ENCODE measurements at places on chromosomes 1 and 21.

- DNase-seq = no peak
Observed at GRCh38 chr1:23099171-23099536, 69.5 kb downstream of the LUZP1 start.

DNA sequence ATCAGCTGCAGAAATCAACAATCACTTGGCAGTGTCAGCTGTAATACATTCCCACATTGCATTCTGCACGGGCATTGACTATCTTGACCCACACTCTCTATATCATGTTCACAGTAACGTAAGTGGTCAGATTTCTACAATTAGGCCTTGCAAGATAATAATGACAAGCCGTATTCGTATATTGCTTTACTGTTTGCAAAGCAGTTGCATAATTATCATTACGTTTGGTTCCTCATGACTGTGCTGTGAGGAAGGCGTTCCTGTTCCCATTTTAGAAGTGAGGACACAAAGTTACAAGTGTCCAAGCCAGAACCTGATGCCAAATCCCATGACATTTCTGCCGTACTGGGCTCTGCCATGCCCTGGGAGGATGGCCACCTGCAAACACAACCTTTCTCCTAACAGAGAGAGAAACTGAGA lies 53.5 kb upstream of the TARBP1 start:
- DNase-seq = peak; percentile 64

DNA sequence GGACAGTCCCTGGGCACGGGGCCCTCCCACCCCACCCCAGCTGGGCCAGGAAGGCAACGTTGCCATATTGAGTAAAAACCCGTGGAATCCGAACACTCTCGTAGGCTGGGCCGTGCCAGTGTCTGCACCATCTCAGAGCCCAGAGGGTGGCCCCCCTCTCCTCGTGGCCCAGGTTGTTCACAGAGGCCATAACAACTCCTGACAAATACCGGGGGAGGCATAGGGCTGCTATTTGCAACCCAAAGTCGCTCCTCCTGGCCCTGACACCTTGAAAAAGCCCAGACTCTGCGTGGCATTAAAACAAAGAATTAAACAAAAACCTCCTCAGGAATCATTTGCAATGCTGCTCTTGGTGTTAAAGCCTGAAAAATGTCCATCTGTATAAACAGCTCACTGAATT lies 141.4 kb downstream of the CASZ1 start:
- no peak for DNase-seq

DNA sequence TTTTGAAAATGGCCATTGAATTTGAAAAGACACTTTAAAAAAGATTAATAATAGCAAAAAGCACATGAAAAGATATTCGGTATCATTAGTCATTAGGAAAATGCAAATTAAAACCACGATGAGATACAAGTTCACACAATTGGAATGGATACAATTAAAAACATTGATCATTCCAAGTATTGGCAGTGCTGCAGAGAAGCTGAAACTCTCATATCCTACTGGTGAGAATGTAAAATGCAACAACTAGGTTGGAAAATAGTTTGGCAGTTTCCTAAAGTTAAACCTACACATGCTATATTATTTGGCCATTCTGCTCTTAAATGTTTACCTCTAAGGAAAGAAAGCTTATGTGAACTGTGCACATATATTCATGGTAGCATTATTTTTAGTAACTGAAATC lies 838.7 kb upstream of the PRMT6 start:
- no peak for DNase-seq

Measured in left forelimb (tissue), 1 donor.